ENCODE measurements at places on chromosomes 6 and 20.

- DNase-seq = no peak
Observed at GRCh38 chr6:170089963-170090362, 200.9 kb downstream of the DLL1 start.

- no peak for DNase-seq
Observed at GRCh38 chr6:83385473-83385872, 45.4 kb downstream of the ME1 start.

GRCh38 chr6:44115866-44116265, 11.4 kb downstream of the MRPL14 start:
- DNase-seq = peak; percentile 49

DNA sequence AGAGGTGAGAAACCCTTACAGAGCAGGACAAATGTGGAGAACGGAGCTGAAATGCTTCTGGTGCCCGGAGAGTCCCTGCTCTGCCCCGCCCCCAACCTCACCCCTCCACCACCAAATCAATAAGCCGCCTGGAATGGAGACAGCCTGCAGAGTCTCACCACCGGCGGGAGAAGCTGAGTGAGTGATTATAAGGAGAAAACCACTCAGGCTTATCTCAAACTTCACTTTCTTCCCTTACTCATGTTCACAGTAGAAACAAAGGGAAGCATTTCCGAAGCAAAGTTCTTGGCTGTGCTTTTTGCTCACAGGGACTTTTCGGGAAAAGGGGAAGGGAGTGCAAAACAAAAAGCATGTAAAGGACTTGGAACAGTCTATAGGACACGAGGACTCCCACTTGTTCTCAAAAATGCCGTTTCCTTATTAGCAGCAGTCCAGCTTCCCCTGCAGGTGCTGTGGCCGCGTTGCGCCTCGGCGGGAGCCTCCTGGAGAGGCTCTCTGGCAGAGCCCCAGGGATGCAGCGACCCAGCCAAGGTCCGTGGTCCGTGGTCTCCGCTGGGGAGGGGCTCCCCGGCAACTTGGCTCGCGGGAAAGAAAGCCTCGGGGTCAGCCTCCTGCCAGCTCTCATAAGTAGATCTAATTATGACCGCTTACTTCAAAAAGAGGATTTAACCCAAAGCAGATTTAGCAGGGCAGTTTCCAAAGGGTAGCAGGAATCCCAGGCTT, 64.8 kb upstream of the TMEM30A start:
- peak; percentile 25 for DNase-seq

- peak; percentile 39 for DNase-seq
Observed at GRCh38 chr6:113011389-113011788, 664.3 kb downstream of the RFPL4B start.

DNA sequence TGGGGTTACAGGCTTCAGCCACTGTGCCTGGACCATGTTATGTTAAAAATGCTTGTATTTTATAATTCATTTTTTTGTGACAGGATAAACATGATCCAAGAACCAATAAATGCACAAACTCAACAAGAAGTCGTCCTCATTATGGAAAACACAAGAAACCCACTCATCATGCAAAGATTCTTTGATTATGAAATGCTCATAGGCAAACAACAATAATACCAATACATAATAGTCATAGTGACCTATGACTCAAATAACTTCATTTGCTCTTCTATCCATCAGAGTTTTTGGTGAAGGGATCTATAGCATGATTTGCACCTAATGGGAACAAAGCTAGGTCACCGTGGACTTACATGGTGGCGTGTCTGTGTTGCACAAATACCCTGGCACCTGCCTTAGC, 217.1 kb upstream of the THEMIS start:
- no peak for DNase-seq

- peak; percentile 38 for DNase-seq
Observed at GRCh38 chr6:113350461-113350860, 506.7 kb upstream of the MARCKS start.

- DNase-seq = no peak
Observed at GRCh38 chr6:47147836-47148344, 105.8 kb upstream of the ADGRF1 start.

- no peak for DNase-seq
Observed at GRCh38 chr6:150115769-150116168, 27.1 kb upstream of the PPP1R14C start.

DNA sequence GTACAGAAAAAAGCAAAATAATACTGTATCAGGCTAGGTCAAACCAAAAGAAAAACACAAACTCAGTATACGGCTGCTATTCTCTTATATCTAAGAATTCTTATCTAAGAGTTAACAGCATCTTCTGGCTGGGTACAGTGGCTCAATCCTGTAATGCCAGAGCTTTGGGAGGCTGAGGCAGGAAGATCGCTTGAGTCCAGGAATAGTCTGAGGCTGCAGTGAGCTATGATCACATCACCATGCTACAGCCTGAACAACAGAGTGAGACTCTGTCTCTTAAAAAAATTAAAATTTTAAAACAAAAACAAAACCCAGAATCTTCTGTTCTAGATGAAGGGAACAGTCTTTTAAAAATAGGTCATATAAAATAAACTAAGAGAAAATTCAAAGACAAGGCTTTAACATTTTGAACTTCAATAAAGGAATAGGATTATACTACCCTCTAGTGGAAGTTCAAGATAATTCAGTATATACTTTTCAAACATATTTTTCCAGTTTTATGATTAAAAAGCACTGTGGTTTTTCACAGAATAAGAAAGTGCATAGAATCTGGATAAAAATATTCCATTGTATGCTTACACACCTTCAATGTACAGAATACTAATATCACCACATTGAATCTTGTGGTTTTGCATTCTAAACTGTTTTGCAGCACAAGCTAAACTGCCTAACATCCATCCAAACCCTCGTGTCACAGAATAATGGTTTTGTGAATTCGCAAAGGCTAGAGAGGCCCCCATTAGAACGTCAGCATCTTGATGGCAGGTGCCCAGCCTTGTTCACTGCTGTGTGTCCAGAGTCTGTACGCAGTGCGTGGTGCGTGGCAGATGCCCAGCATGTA, 39.3 kb downstream of the DTNBP1 start:
- peak; percentile 39 for DNase-seq

- peak; percentile 70 for DNase-seq
Observed at GRCh38 chr6:11585426-11586016, 48.0 kb downstream of the TMEM170B start.

GRCh38 chr20:32906200-32906599, 47.5 kb downstream of the EFCAB8 start:
- DNase-seq = no peak

GRCh38 chr20:33188421-33188820, 20.5 kb downstream of the BPIFA2 start:
- no peak for DNase-seq

All from EH (cell line).